GM19239 (cell line): ENCODE measurements at places on chromosomes 3 and 15.
A peak's percentile ranks its signal among the peaks of the same experiment; 100 is the strongest.

DNA sequence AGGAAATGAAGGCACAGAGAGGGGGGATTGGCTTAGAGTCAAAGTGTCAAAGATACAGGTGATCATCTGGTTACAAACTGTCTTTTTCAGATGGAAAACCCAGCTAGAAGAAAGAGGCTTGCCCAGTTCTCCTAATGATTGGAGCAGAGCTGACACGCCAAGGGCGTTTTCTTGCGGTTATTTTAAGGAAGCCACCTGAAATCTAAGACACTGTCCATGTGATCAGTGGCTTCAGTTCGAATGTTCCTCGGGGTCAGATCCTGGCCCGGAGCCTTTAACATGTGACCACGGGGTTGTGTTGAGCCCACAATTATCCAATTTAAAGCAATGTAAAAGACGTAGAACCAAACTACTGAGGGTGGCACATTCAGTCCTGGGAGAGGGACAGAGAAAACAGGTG is 19.5 kb downstream of the FAM43A start:
- no peak for DNase-seq

DNA sequence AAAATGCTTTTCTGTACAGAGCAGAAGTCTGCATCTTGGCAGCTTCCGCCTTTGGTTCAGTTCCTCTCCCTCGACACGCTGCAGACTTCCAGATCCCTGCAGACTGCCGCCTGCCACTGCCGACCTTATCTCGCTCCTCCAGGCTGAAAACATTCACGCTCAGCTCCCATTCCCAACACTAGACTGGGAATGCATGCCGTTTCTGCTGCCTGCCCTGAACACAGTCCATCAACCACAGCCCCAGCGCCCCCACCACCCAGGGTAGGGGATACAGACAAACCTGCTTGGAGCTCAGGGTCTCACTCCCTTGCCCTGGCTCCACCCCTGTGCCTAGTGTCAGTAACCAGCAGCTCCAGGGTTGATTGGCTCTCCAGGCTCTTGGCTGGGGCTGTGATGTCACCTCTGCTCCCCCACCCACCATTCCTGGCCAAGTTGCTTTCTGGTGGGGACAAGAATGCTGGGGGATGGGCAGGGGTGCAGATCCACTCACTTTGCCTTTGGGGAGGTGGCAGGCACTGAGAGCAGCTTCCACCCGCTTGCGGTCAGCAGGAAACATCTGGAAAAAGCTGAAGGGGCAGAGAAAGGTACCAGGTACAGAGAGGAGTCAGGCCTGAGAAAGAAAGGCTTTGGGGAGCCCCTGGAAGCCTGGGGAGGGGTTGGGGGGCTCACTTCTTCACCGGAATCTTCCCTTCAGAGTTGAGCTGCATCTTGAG is 6.1 kb downstream of the PLCB2 start:
- no peak for DNase-seq

GRCh38 chr3:184512621-184513020 is 49.0 kb upstream of the EPHB3 start:
- DNase-seq, result no peak

- DNase-seq, result no peak
Observed at GRCh38 chr3:14404186-14404585, 1.8 kb downstream of the SLC6A6 start.

DNA sequence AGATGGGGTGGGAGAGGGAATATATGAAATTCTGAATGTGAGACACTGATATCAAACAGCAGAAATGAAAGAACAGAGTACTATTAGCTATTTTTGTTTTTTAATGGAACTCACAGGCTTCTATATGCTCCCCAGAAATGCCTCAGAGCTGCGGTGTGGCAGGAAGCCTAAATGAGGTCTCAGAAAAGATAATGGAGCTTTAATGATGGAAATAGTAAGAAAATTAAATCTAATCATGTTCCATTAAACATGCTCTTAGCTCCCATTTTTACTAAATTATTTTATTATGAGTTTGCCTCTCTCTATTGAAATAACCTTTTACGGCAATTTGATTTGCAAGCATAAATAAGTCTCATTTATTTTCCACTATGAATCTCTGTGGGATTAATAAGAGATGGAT is 378.9 kb downstream of the ULK4 start:
- DNase-seq, result no peak

DNA sequence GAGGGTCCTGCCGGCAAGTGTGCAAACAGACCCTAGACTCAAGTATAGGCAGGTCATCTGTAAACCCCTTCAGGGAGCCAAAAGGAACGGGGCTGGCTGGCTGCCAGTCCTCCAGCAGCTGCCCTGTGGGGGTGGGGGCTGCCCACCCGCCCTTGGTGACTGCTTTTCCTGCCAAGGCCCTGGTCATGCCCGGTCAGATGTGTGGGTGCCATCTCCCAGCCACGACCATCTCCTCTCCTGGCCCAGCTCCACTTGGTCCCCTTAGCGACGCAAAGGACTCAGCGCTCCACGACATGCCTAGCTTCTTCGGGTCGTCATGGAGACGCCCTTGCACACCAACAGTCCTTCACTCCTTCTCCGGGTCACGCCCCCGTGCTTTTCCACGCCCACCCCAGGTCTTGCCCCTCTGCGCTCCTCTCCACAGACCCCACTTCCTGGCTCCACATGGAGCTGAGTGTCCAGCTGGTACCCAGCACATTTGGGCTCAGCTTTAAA is 2.4 kb downstream of the MUC4 start:
- DNase-seq, result no peak

- DNase-seq, result no peak
Observed at GRCh38 chr3:174159604-174160003, 699.5 kb upstream of the NAALADL2 start.

DNA sequence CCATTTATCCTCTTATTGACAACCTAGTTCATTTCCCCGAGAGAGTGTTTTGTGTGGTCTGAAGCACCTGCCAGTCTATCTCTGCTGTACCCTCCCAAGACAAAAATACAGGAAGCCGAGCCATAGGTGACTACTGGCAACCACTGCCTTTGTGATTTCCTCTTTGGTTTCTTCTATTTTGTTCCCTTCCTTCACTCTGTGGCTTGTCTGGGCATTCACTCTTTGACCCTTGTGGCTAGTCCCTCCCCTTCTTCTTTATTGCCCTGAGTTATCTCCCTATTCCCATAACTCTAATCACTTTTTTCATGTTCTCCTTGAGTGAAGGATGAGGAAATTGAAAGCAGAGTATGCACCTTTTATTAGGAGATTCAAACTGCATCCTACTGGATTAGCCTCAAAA is at the start of gene ADGRG7:
Gene ADGRG7, plus strand, starts transcription at position 297 of the 400 bp plus-strand sequence. CDS start 256 bp downstream, outside the sequence.
- no peak for DNase-seq

- DNase-seq, result no peak
Observed at GRCh38 chr3:127536830-127537812, 53.4 kb downstream of the TPRA1 start.

GRCh38 chr3:133504736-133505135 is 68.8 kb upstream of the CDV3 start:
- no peak for DNase-seq

DNA sequence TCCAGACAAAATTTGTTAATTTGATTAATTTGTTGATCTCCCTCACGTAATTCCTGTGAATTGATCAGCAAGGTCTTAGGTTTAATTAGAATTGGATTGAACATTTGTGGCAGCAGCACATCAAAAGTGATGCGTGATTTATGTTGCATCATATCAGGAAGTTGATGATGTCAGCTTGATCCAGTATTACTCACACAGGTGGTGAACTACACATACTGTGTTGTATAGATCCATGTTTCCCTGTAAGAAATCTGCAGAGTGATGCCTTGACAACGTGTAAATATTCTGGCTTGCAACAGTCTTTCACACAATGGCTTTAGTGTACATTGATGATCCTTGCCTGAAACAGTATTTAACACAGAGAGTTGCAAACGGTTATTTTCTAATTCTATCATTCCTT is 200.4 kb downstream of the ADAMTSL3 start:
- no peak for DNase-seq

DNA sequence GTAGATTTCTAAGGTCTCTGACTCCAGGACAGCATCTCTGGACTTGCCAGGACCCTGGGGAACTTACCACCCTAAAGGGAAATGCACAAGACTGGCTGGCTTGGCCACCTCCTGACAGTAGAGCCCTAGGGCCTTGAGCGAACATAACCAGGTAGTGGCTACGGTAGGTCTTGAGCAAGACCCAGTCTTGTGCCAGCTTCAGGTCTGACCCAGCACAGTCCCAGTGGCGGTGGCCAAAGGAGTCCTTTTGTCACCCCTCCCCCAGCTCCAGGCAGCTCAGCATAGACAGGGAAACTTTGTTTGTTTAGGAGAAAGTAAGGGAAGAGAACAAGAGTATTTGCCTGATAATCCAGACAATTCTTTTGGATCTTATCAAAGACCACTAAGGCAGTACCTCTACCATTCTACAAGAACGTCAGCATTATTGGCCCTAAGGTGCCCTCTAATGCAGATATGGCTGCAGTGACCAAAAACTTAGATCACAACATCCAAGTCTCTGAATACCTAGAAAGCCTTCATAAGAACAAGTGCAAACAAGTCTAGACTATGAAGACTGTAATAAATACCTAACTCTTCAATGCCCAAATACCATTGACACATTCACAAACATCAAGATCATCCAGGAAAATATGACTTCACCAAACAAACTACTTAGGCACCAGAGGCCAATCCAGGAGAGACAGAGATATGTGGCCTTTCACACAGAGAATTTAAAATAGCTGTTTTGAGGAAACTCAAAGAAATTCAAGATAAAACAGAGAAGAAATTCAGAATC is 38.7 kb upstream of the FBN1 start:
- DNase-seq, result no peak

GRCh38 chr3:126119976-126120375 is 36.1 kb upstream of the SLC41A3 start:
- DNase-seq, result no peak

GRCh38 chr3:40850861-40851260 is 326.1 kb downstream of the ZNF621 start:
- no peak for DNase-seq

DNA sequence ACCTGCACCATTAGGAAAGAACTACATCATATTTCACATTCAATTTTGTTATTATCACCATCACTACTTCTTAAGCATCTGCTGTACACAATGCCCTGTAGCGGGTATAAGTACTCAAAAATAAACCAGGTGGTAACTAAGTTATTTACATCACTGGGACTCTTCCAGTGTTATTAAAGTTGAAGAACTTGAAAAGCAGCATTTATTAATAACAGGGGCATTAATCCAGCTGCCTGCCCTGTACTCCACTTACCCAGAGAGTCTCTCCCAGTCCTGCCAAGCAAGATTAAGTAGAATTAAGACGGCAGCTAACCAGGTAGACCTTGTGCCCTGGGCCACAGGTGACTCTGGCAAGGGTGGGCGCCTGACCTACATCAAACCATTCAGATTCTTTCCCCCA is 65.2 kb downstream of the FHIT start:
- DNase-seq, result no peak

- DNase-seq, result no peak
Observed at GRCh38 chr15:28967066-28967465, 81.3 kb downstream of the APBA2 start.

DNA sequence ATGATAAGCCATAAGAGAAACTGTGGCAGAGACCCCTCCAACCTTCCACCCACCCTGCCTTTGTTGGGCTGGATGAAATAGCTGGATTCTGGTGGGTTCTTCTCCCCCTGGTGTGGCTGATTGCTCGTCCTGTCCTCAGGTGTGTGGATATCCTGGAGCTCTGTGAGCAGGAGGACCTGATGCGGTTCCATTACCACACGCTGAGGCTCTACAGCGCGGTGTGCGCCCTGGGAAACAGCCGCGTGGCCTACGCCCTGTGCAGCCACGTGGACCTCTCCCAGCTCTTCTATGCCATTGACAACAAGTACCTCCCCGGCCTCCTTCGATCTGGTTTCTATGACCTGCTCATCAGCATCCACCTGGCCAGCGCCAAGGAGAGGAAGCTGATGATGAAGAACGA is 306.3 kb upstream of the CHRM5 start:
- no peak for DNase-seq

GRCh38 chr3:37787153-37787867 is 74.4 kb upstream of the CTDSPL start:
- DNase-seq, result no peak

GRCh38 chr3:47324278-47324865 is 41.6 kb downstream of the KLHL18 start:
- DNase-seq, result peak; percentile 58

DNA sequence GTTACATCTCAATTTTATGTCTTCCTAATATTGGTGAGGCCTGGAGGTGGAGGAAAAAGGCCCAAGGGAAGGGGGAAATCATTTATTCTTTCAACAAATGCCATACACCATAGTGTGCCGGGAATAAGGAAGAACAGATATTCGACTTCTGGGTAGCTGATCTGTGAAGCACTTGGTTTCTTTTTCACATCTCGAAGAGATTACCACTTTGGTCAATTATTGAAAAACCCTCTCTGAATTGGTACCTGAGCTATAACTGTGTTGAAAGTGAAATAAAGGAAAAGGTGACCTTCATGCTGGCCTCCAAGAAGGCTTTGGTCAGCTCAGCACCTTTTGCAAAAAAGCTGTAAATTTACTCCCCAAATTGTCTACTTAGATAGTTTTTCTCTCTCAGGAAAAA is 14.2 kb upstream of the MB21D2 start:
- DNase-seq, result no peak

GRCh38 chr15:59321000-59321689 is 51.5 kb downstream of the MYO1E start:
- no peak for DNase-seq

GRCh38 chr3:176661432-176661964 is 535.8 kb downstream of the TBL1XR1 start:
- no peak for DNase-seq

DNA sequence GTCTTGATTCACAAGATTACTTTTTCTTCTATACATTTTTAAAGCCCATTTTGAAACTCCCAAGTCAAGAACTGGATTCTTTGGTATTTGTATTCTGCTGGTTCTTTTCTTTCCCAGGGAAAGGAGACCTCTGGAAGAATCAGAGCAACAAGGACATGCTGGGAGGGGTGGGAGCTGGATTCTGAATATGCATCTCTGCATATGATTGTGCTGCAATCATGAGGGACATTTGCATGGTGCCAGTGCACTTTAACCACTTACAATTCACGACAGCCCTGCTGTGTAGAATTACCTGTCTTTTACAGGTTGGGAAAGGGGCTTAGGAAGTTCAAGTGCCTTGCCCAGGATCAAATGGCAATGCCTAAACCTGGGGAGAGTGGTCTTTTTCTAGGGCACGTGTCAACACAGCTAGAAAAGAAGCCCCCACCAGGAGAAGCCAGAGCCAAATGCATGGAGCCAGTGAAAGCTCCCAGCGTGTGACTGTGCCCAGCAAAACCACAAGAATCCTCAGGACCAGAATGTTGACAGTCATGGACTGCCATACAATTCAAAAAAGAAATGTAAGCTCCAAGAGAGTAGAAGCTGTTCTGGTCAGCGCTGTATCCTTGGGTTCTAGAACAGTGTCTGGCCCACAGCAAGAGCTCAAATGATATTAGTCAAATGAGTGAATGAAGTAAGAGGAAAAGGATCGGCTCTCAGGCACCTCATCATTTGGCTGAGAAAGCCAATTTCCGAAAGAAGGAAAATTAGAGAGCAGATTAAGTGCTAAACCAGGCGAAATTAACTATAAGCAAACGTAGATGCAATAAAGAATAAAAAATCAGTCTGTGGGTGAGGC is 84.5 kb upstream of the MEF2A start:
- DNase-seq, result no peak

- no peak for DNase-seq
Observed at GRCh38 chr15:98651581-98652220, 3.4 kb downstream of the IGF1R start.
